Esophagus mucosa (tissue), 1 donor: ENCODE measurements at places on chromosomes 6 and 20.

DNA sequence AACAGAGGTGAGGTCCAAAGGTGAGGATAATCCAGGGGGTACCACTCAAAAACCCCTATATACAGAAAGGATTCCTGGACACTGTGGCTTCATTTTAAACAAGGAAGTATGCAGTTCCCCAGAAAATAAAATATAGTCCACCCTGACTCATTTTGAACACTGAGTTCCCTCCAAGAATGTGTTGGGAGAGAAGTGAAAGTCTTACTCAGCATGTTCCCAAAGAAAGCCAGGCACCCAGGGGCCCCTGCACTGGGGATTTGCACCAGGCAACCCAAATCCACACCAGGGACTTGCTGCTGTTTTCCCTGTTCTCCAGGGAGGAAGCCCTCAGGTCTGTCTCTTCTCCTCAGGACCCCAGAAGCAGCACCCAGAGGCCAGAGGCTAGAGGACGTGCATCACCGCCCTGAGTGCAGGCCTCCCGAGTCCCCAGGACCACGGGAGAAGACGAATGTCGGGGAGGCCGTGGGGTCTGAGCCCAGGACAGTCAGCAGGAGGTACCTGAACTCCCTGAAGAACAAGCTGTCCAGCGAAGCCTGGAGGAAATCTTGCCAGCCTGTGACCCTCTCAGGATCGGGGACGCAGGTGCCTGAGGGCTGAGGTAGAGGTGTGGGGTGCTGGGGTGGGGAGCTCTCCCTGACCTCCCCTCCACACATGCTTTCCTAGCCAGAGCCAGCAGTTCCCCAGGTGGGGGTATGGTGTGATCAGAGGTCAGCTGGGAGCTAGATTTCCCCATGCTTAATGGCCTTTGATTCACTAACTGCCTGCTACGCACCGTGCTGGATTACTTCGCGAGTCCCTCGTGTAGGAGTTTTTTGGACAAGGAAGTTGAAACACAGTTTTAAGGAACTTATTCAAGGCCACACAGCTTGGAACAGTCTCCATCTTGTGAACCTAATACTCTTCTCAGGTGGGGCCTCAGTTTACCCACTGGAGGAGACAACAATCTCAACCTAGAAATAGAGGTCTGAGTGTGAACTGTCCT, 3.3 kb downstream of the FGD2 start:
- ATAC-seq = no peak

- ATAC-seq = peak; percentile 78
These were observed 21.6 kb upstream of the TNFAIP3 start for GRCh38 chr6:137845460-137845859.

DNA sequence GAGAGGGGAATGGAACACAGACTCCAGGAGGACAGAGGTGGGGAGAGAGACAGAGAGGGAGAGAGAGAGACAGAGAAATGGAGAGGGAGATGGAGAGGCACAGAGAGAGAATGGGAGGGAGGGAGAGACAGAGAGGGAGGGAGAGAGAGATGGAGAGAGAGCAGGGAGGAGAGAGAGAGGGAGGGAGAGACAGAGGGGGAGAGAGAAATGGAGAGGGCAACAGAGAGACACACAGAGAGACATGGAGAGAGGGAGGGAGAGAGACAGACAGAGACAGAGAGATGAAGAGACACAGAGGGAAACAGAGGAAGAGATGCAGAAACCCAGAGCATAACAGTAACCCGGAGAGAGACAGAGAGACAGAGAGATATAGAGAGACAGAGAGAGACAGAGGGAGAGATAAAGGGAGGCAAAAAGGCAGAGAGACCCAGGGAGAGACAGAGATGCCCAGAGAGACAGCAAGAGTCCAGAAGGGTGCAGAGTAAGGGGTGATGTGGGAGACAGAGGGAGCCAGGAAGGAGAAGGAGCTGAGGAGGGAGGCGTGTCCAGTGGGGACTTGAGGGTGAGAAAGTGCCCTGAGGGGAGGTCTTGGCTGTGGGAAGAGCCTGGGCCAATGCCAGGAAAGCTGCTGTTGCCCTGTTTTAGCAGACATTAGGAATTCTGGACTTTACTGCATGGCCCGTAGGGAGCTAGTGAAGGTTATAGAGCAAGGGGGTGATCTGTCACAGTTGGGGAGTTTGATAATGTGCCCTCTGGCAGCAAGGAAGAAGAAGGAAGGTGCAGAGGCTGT, 78.3 kb downstream of the SRC start:
- ATAC-seq = no peak

DNA sequence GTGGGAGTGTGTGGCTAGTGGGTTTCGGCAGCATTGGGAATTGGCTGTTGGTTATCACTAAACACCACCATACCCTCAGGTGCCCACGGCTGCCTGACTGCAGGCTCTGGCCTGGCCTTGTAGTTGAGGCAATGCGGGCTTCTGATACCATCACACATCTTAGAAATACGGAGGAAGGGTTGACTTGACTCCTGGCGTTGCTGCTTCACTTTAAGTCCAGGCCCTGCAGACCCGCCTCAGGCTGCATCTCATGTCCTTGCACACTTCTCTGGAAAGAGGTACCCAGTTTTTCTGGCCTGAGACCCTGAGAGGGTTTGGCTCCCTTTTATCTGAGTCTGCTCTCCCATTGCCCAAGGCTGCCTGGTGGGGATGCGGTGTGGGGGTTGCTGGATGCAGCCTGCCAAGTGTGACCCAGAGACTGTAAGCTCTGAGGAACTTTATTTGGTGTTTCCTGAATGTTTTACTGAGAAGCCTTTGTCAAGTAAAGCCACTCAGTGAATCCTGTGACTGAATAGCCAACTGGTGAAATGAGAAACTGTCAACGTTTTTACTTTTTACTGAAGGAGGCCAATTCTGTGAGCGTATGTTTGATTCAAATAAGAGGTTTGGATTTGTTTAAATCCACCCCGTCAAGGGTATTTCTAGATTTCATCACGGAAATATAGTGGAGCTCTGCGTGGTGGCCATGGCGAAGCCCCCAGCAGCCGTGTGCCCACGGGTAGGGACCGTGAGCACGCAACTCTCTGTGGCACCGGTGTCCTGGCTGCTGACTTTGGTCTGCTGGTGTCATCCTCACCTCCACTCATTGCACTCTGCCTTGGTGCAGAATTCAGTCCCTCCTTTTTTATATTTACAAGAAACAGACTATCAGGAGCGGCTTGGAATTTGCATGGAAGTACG, 160.1 kb downstream of the DTNBP1 start:
- no peak for ATAC-seq

GRCh38 chr6:38445336-38445735, 194.4 kb downstream of the BTBD9 start:
- ATAC-seq = no peak

DNA sequence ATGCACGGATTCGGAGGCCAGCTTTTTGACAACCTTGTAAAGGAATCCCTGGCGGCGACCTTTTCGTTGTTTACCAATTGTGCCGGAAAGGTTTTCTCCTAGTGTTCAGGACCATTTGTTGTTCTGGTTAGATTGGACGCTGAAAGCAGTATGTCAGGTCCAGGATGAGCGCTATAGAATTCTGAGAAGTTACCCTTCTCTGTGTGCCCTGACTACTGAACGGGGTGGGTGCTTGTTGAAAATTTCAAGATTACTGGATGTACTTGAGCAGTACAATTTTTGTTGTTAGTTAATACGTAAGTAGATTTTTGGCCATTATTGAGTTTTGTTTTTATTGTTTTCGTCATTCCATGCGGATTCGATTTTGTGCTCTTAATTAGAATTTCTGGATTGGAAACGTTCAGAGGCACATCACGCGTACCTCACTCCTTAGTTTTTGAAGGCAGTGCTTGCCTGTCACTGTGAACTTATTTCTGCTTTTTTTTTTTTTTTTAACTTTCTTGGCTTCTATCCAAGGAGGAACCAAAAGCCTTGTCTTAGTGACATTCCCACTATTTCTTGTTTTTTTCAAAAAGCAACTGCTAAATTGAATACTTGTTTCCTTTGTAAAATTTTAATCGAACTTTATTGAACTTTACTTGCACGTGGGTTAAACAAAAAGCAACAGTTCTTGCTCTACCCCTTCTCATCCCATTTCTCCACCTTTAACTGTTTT, 898 bp downstream of the XRN2 start:
- ATAC-seq = no peak

- no peak for ATAC-seq
These were observed 450.6 kb upstream of the HS3ST5 start for GRCh38 chr6:114793428-114793827.

- no peak for ATAC-seq
These were observed 1.3 kb downstream of the NKAIN2 start for GRCh38 chr6:123804787-123805540.

DNA sequence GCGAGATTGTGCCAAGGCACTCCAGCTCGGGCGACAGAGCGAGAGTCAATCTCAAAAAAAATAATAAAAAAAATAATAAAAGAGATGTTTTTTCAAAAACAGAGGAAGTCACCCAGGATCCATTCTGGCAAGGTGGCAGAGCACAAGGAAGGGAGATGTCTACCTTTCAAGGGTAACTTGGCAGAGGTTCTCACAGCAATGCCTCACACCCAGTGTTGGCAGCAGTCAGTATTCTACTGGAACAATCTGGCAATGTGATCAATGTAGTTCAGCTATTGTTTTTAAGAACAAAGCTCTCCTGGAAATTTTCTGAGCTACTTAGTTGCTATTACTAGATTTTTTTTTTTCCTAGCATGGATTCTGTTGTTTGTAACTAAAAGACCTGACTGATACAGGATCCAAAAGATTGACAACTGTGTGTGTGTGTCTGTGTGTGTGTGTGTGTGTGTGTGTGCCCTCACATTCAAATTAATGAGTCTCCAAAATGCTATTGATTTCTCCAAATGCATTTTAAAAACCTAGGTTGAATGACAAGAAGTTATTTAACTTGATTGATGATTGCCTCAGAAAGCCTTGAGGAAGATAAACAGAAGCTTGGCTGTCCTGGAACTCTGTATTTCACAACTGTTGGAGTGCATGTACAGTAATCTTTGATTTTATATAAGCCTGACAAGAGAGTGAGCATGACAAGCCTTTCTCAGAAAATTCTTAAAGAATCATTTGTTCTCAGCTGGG, 114.1 kb upstream of the RREB1 start:
- ATAC-seq = peak; percentile 66

GRCh38 chr6:119355157-119355556, 5.6 kb upstream of the MAN1A1 start:
- no peak for ATAC-seq

GRCh38 chr6:35044145-35044745, 96.9 kb downstream of the TCP11 start:
- peak; percentile 64 for ATAC-seq

- peak; percentile 64 for ATAC-seq
These were observed 96.0 kb upstream of the CNKSR3 start for GRCh38 chr6:154606457-154606856.

GRCh38 chr20:17622086-17622850, 52.4 kb downstream of the DSTN start:
- no peak for ATAC-seq

DNA sequence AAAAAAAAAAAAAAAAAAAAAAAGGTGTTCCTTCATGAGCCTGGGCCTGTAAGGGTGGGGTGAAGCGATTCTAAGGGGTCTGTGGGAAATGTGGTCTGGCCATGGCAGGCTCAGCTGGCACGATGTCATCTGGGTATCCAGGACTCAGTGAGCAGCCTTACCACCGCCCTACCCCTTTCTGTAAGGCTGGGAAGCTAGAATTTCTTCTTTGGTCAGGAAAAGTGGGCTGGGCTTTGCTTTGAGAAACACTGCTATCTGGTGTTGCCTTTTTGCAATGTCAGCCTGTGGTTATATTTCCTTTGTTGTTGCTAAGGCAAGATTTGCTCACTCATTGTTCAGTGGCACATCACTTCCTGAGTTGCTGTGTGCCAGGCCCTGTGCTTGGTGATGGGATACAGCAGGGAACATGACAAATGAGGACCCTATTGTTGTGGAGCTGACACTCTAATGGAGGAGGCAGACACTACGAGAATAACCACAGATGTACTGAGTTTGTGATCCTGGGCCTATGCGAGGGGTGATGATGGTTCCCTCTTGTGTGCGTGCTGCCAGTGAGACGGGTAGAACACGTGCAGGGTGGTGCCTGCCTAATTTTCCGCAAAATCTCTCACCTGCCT, 45.9 kb upstream of the ZNFX1 start:
- ATAC-seq = peak; percentile 61
